Heart left ventricle (tissue), 16 donors: ENCODE measurements at places on chromosomes 1 and 21. TPM values are rescaled to one million over a fixed set of nuclear protein-coding genes. Genes with fewer than 3 reads are reported as not detected.

OXCT2 gene
- 3.8 TPM for total RNA-seq

FAM3B gene
- total RNA-seq: not detected

- H3K27me3 ChIP-seq: no peaks in the 10 kb centered on the region
- H3K4me3 ChIP-seq: no peak overlapping the region
- H3K27ac ChIP-seq: no peak overlapping the region
- no peak for DNase-seq
- H3K4me1 ChIP-seq: peaks cover 7% of the 10 kb centered on the region
These were observed 57.0 kb upstream of the RAVER2 start for GRCh38 chr1:64687725-64688327.

WARS2 gene
- total RNA-seq: 11.9 TPM

TPTE gene
- total RNA-seq: not detected

- no peak for DNase-seq
- no peak overlapping the region for H3K4me3 ChIP-seq
- no peak overlapping the region for H3K27ac ChIP-seq
- H3K27me3 ChIP-seq: no peaks in the 10 kb centered on the region
These were observed 64.2 kb upstream of the SMYD2 start for GRCh38 chr1:214216779-214217178.

DNA sequence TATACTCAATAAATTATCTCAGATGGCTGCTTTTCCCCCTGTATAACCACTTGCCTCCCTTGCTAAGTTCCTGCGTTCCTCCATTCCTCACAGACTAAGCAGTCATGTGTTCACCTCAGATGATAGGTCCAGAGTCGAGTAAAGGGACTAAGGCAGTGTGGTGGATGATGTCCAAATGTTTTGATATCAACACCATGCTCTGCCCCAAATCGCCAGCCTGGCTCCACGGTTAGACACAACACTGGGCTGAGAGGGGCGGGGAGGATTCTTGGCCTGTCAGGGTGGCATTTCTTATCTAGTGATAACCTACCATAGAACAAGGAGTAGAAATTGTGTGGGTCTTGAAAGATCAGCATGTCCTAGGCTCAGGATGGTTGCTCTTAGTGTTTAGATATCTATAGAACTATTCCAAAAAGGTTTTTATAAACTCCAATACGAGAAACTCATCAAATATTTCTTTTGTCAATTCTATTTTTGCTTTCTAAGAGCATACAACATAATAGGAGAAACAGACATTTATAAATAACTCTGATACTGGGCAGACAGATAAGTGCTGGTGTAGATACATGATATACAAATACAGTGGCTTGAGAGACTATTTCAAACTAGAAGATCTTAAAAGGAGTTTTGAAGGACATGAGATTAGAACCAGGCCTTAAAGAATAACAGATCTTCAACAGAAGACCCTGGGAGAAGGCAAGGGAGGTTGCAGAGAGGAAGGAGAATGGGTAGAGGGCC is 21.5 kb downstream of the GJA5 start:
- H3K27ac ChIP-seq: peak overlapping the region; percentile 36
- no peaks in the 10 kb centered on the region for H3K36me3 ChIP-seq
- no peaks in the 10 kb centered on the region for H3K4me1 ChIP-seq
- peak; percentile 69 for DNase-seq
- H3K27me3 ChIP-seq: no peaks in the 10 kb centered on the region

PADI2 gene
- total RNA-seq: 0.71 TPM

DNA sequence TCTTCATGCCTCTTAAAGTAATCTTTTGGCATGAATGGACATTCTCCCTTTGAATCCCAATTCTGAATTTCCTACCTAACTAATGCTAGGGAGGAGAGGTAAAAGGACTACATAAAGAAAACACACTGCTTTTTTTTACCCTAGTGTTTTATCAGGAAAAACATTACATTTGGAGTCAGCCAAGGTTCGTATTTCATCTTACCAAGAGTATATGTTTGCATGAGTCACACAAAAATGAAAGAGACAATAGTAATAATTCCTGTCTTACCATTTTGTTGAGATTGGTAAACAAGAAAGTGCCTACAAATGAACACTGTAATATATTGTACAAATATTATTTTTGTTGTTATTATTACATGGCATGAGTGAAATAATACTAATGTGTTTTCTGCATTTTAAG is 112.9 kb upstream of the WARS2 start:
- no peaks in the 10 kb centered on the region for H3K27me3 ChIP-seq
- no peak overlapping the region for H3K27ac ChIP-seq
- H3K4me3 ChIP-seq: no peak overlapping the region
- DNase-seq: no peak
- no peaks in the 10 kb centered on the region for H3K4me1 ChIP-seq

GRCh38 chr1:228547464-228547792 is 60.2 kb downstream of the RNF187 start:
- peaks cover under 1% of the 10 kb centered on the region for H3K4me1 ChIP-seq
- no peak overlapping the region for H3K4me3 ChIP-seq
- DNase-seq: no peak
- no peaks in the 10 kb centered on the region for H3K36me3 ChIP-seq
- H3K27me3 ChIP-seq: no peaks in the 10 kb centered on the region
- no peak overlapping the region for H3K27ac ChIP-seq

HFM1 gene
- 1.9 TPM for total RNA-seq

DNA sequence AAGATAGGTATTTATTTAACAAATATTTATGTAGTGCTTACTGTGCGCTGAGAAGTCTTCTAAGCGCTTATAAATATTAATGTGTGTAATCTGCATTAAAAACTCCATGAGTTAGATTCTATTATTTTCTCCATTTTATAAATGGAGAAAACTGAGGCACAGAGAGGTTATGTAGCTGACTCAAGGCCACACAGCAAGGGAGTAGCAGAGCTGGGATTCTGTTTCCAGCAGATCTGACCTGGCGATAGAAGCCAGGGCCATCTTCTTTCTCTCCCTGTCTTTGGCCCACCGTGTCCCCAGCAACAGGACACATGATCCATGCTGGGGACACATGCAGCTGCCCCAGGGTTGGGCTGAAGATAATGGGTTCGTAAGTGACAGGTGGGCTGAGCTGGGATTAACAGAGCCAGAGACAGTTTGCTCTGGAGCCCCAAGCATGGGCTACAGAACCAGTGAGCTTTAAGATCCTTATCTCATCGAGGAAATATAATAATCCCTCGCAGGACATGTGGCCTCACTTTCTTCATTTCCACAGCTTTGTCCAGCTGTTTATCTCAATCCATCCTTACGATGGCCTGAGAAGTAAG is 30.3 kb downstream of the IGSF21 start:
- no peak for DNase-seq
- H3K27ac ChIP-seq: no peak overlapping the region
- peaks cover 12% of the 10 kb centered on the region for H3K27me3 ChIP-seq
- H3K4me3 ChIP-seq: no peak overlapping the region
- no peaks in the 10 kb centered on the region for H3K36me3 ChIP-seq

GRCh38 chr1:111032295-111032897 is 68.7 kb upstream of the LRIF1 start:
- no peaks in the 10 kb centered on the region for H3K36me3 ChIP-seq
- H3K27me3 ChIP-seq: no peaks in the 10 kb centered on the region
- no peak for DNase-seq
- H3K4me3 ChIP-seq: no peak overlapping the region
- no peak overlapping the region for H3K27ac ChIP-seq
- H3K4me1 ChIP-seq: no peaks in the 10 kb centered on the region

NRDC gene
- total RNA-seq: 152 TPM

GRCh38 chr21:38817371-38818324 is 11.9 kb downstream of the ETS2 start:
- no peak overlapping the region for H3K27ac ChIP-seq
- H3K4me1 ChIP-seq: peaks cover 32% of the 10 kb centered on the region
- DNase-seq: no peak
- H3K36me3 ChIP-seq: peaks cover 97% of the 10 kb centered on the region

S100A7A gene
- total RNA-seq: not detected

GRCh38 chr1:181714428-181714827 is 231.1 kb downstream of the CACNA1E start:
- no peak for DNase-seq
- no peaks in the 10 kb centered on the region for H3K4me1 ChIP-seq
- no peaks in the 10 kb centered on the region for H3K27me3 ChIP-seq
- H3K36me3 ChIP-seq: no peaks in the 10 kb centered on the region
- H3K4me3 ChIP-seq: no peak overlapping the region

DNA sequence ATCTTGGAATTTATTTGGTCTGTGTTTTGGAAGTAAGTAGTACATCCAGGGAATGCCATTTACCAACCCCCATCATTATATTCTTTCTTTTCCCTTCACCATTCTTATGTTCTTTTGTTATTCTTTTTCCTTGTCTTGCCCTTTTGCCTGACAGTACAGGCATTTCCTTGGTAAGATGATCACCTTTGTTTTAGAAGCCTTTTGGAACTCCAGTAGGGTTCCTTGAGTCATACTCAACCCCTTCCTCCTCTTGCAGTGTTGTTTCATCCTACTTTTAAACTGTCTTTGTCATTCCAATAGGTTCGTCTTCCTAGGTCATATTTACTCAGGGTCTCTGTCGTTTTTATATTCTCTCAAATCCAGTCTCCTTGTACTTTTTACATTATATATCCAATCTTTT is 9.2 kb downstream of the MRPS21 start:
- peaks cover 79% of the 10 kb centered on the region for H3K36me3 ChIP-seq
- H3K27me3 ChIP-seq: no peaks in the 10 kb centered on the region
- H3K27ac ChIP-seq: no peak overlapping the region
- H3K4me1 ChIP-seq: no peaks in the 10 kb centered on the region
- DNase-seq: no peak
- no peak overlapping the region for H3K4me3 ChIP-seq

- no peaks in the 10 kb centered on the region for H3K27me3 ChIP-seq
- peaks cover 7% of the 10 kb centered on the region for H3K4me1 ChIP-seq
- no peak overlapping the region for H3K4me3 ChIP-seq
- no peaks in the 10 kb centered on the region for H3K36me3 ChIP-seq
These were observed 45.8 kb upstream of the ATF3 start for GRCh38 chr1:212562771-212563170.

- peak overlapping the region; percentile 99 for H3K27ac ChIP-seq
- H3K27me3 ChIP-seq: no peaks in the 10 kb centered on the region
- H3K4me1 ChIP-seq: peaks cover 30% of the 10 kb centered on the region
- DNase-seq: peak; percentile 57
These were observed 705 bp downstream of the KHDRBS1 start for GRCh38 chr1:32014199-32014947.

- no peaks in the 10 kb centered on the region for H3K27me3 ChIP-seq
- no peak for DNase-seq
- no peaks in the 10 kb centered on the region for H3K4me1 ChIP-seq
- no peak overlapping the region for H3K4me3 ChIP-seq
These were observed 166.7 kb upstream of the PDE4B start for GRCh38 chr1:65626003-65626402.

FCAMR gene
- not detected for total RNA-seq

SRM gene
- 44.0 TPM for total RNA-seq

DNA sequence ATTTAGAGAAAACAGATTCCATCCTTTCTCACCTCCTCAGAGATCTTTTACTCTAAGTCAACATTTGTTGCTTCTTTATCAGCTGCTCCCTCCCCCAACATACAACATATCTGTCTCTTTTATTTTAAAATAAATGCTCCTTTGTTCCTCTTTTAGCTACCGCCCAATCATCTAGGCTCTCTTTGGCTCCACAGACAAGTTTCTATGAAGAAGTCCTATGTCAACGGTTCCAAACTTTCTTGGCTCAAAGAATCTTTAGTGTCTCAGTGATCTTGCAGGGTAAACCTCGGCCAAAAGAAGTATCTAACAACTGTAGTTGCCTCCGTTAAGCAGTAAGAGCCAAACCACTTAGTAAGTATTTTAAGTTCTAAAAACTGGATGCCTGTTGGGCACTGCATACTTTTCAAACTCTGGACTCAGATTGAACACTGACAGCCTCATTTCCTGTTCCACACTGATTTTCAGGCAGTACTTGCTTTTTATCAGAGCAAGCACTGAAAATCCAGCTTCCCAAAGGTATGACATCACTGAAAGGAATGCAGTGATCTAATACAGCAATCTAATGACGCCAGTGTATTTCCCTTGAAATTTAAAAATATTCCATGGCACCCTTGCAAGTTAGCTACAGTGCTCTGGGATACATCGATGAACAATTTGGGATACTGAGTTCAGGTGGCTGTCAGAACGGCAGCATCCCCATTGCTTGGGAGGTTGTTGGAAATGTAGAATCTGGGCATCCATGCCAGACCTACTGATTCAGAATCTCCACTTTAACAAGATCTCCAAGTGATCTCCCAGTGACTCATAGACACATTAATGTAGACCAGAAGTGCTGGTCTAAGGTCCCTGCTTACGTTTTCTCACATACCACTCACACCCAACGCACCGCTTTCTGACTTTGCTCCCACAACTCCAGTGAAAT is 26.8 kb downstream of the EGLN1 start:
- no peak overlapping the region for H3K4me3 ChIP-seq
- no peak for DNase-seq
- H3K4me1 ChIP-seq: peaks cover 66% of the 10 kb centered on the region
- no peaks in the 10 kb centered on the region for H3K27me3 ChIP-seq
- H3K27ac ChIP-seq: peak overlapping the region; percentile 57

DNA sequence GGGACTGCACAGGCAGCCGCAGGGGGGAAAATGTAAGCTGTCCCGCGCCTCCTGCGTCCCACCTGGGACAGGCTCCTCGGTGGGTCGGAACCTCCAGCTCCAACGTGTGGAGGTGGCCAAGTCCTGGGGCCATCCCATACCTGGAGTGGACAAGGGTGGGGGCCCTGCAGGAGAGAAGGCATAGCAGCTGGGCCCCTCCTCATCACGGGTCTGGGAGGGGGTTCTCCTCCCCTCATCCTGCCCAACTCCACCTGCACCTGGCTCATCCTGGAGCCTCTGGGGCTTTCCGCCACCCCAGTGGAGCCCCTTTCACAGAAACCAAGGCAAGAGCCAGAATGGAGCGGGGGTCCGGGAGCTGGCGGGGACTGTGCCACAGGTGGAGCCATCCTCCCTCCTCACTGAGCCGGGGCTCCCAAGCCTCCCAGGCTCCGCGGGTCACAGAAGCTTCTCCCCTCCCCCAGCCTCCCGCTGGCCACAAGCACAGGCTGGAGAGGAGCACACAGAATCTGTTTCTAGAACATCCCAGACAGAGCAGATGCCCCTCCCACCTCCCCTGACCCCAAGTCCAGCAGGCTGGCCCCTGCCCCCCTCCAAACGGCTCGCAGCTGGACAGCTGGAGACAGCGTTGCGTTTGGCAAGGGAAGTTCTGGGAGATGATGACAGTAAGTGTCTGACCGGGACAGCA is 65.8 kb downstream of the MEGF6 start:
- no peak for DNase-seq
- H3K4me3 ChIP-seq: no peak overlapping the region
- H3K27ac ChIP-seq: no peak overlapping the region
- H3K36me3 ChIP-seq: no peaks in the 10 kb centered on the region

- no peak overlapping the region for H3K27ac ChIP-seq
- H3K4me3 ChIP-seq: no peak overlapping the region
- no peaks in the 10 kb centered on the region for H3K36me3 ChIP-seq
- no peaks in the 10 kb centered on the region for H3K27me3 ChIP-seq
- peaks cover 38% of the 10 kb centered on the region for H3K4me1 ChIP-seq
These were observed 34.3 kb downstream of the SMG7 start for GRCh38 chr1:183506561-183506960.

- H3K27me3 ChIP-seq: no peaks in the 10 kb centered on the region
- no peak overlapping the region for H3K4me3 ChIP-seq
- H3K4me1 ChIP-seq: peaks cover 17% of the 10 kb centered on the region
- DNase-seq: no peak
- no peaks in the 10 kb centered on the region for H3K36me3 ChIP-seq
- H3K27ac ChIP-seq: no peak overlapping the region
These were observed 162.9 kb downstream of the PLPP3 start for GRCh38 chr1:56416495-56416894.
